ENCODE measurements at places on chromosomes 5 and 9.

DNA sequence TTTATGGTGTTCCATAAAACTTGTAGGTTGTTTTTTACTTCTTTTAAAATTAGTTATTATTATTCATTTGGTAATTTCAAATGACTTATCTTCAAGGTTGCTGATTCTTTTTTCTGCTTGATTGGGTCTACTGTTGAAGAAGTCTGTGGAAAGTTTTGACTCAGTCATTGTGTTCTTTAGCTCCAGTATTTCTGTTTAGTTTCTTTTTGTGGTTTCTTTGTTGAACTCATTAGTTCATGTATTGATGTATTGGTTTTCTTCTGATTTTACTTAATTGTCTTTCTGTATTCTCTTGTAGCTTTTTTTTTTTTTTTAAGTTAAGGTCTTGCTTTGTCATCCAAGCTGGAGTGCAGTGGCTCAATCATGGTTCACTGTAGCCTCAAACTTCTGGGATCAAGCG, 345.4 kb upstream of the MEF2C start:
- DNase-seq = no peak

DNA sequence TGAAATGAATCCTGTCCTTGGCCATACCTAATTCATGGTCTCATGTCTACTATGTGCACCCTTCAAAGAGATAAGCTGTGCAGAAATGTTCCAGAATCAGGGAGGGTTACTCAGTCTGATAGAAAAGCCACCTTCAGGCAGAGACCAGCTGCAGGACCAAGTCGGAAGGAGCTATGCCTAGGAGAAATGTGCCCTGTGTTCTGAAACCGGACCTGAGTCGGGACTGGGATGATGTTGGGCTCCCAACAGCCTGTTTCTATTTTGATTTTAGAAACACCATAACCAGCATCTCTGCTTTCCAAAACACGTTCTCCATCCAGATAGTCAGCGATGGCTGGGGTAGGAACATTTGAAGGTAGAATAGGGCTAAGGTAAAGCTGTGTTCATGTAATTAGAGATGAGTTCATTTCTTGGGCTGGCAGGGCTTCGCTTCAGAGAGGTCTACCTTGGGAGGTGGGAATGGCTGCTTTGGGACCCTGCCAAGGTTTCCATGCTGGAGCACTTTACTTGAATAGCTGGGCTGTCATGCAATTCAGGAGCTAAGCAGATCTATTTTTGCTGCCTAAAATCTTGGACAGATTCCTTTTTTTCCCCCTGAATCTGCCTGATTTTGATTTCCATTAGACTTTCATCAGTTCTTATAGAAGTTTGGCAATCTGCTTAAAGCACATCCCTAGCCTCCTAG, 2.8 kb downstream of the ADCY2 start:
- DNase-seq = no peak

GRCh38 chr5:124262470-124262869, 484.0 kb downstream of the ZNF608 start:
- DNase-seq = no peak

GRCh38 chr9:32010322-32010721, 374.1 kb upstream of the ACO1 start:
- DNase-seq = no peak

GRCh38 chr9:18487611-18488010, 13.7 kb downstream of the ADAMTSL1 start:
- DNase-seq = no peak

- DNase-seq = no peak
Observed at GRCh38 chr5:159917994-159918393, 1.7 kb downstream of the ADRA1B start.

DNA sequence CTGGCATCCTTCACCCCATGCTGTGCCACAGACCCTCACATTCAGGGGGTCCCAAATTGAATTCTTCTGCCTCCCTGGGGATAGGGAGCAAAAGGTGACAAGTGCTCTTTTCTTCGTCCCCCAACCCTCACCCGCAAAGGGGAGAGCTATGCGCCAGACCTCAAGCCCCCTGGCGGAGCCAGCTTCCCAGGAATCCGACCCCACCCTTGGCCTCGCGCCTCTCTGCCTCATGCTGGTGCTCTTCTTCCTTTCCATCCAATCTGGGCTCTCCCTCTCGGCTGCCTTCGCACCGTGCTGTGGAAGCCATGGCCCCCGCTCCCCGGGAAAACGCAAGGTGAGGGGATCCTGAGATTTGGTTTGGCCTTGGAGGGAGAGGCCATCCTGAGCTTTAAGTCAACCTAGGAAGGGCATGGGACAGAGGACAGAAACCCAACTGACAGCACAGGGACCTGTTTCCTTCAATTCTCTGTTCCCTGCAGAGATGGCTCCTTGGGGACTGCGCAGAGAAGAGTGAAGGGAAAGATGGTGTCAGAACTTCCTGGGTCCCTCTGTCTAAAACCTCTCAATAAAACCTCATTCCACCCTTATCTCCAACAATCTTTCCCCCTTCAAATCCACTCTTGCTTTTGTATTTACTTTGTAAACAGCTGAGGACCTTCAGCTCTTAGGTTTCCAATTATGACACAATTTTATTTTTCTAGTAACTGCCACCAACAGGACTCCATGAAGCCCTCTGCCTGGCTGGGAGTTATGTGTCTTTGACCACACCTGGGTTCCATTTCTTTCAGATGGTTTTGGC, 36.3 kb upstream of the CRB2 start:
- no peak for DNase-seq

DNA sequence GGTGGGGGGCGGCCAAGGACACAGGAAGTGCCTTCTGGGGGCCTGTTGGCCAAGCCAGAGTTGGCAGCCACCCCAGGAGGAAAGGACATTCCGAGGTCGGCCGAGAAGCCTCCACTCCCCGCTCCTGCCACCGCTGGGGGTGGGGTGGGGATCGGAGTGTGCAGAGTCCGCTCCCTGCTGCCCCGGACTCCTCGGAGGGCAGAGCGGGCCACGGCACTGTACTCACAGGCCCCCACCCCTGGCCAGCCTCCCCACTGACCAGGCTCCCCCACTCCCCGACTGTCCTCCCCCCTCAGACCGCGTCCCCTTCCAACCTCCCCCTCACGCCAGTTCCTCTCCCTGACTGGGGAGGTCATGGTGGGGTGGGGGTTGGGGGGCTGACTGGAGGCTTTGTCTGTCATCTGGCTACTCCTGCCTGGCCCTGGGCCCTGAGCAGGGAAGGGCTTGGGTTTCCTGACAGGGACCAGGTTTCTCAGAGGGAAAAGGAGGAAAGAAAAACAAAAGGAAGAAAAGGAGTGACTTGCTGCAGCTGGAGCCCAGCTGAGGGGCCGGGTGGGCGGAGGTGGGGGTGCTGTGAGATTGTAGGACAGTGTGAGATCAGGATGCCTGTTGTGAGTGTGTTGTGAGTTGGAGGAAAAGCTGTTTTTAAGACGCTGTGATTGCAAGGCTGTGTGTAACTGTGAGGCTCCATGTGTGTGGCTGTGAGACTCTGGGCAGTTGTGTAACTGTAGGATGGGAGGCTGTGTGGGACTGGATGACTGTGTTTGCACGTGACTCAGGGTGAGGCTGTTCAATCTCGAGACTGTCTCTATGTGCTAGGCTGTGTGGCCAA, 29.7 kb downstream of the CNTFR start:
- no peak for DNase-seq

DNA sequence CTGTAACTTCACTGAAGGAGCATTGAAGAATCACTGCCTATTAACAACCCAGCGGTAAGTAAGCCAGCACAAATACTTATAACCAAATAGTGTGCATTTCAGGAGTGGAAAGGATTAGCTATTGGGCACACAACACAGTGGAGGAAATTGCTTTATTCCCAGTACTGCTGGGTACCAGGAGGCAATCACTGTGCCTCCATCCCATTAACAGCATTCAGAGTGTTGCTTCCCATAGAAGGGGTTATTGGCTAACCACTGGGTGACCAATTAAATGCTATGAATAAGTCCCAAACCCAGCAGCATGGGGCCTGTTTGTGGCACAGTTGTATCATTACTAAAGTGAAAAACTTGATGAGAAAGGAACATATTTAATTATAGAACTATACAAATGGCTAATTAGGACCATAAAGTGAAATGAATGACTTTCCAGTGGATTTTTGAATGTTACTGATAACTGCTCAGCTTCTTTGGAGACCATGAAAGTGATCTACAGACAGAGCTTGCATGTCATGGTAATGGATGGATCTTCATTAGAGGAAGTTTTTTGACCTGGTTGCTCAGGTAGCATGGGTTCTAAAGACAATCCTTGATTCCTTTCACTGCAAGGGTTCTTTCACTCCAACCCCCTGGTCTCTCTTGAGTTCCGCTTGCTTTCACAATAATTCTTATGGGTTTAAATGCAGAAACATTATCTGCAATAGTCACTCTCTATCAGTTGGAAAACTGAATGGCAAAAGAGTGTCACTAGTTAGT, 413.3 kb upstream of the RORB start:
- DNase-seq = no peak

DNA sequence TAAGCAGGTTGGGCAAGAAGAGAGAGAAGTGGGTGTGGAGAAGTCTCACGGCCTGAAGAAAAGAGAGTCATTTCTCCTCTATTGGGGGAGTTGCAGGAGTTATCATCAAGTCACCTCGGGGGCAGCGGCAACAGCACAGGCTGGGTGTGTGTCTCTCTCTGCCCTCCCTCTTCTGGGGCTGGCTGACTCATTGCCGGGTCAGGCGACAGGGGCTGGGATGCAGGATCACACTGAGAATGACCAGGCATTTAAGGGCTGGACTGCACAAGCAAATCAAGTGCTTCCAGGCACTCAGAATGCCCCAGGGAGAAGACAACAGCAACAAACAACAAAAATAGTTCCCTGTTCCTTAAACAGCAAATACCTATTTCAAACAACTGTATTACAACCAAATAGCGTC, 6.3 kb upstream of the EQTN start:
- DNase-seq = no peak

DNA sequence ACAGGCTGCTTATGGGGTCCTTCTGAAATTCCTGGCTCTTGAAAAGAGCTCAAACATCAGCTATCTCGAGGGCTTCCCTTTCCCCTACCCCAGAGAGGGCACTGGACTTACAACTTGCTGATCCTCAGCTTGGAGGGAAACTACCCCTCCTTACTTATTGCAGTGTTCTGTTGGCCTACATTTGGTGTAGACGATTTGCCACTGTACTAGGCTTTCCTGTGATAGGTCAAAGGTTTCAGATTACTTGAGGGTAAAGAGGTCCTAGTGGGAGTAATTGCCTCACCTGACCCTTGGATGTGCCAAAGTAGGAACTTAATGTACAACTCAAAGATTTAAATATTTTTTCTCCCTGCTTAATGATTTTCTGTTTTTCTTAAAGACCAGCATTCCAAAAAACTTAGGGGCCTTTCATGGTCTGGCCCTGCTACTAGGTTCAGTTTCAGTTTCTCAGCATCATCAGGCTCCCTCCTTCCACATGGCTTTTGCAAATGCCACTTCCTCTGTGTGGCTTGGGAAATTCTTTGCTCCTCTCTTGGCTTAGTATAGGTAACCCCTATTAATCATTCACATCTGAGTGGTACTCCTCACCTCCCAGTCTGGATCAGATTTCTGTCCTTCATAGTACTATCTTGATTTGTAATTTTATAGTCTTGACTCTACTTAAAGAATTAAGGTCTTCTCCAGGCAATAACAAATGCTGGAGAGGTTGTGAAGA, 32.4 kb downstream of the CYSTM1 start:
- no peak for DNase-seq

DNA sequence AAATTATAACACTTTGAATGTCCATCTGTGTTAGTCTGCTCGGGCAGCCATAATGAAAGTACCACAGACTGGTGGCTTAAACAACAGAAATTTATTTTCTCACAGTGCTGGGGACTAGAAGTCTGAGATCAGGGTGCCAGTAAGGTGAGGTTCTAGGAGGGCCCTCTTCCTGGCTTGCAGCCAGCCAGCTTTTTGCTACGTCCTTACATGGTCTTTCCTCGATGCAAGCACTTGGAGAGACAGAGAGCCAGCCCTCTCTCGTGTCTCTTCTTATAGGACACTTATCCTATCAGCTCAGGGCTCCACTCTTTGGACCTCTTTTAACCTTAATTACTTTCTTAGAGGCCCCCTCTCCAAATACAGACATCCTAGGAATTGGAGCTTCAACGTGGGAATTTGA, 351.8 kb downstream of the SPOCK1 start:
- DNase-seq = no peak

DNA sequence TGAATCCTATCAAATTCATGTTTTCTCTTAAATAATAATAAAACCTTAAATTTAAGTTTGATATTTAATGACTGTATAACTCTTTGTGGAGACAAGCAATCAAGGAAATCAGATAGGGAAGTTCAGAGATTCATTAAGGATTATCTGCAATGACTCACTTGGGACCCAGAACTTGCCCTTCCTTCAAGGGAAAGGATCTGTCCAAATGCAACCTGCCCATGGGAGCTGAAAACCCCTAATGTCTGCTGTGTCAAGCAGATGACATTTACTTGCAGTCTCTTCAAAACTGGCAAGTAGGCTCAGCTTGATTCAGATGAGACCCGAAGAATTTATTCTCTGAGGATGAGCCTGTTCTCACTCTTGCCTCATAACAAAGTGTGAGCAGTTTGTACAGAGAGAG, 1577.6 kb downstream of the EFNA5 start:
- DNase-seq = no peak

- no peak for DNase-seq
Observed at GRCh38 chr9:105173306-105173705, 71.1 kb upstream of the SLC44A1 start.

DNA sequence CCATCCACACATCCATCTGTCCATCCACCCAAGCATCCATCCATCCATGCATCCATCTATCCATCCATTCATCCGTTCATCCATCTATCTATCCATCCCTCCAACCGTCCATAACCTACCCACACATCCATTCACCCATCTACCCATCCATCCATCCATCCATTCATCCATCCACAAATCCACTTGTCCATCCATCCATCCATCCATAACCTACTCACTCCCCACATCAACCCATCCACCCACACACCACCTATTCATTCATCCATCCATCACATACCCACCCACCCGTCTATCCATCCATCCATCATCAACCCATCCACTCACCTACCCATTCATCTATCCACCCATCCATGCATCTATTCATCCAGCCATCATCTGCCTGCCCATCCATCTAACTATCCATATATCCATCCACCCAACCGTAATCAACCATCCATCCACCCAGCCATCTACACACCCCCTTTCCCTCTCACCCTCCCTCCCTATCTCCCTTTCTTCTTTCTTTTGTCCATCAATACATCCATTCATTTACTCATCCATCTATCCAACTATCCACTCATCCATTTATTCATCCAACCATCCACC, 43.6 kb upstream of the CLPTM1L start:
- DNase-seq = no peak

- no peak for DNase-seq
Observed at GRCh38 chr9:108579757-108580439, 275.9 kb downstream of the ACTL7B start.

GRCh38 chr5:85484982-85485574, 1100.4 kb upstream of the EDIL3 start:
- DNase-seq = no peak

DNA sequence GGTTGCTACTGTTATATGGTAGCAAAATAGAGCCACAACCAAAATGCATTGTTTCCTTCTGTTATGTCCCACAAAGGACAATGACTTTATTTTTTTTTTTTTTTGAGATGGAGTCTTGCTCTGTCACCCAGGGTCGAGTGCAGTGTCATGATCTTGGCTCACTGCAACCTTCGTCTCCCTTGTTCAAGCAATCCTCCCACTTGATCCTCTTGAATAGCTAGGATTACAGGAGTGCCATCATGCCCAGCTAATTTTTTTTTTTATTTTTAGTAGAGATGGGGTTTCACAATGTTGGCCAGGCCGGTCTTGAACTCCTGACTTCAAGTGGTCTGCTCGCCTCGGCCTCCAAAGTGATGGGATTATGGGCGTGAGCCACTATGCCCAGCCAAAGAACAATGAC, 527.7 kb upstream of the SGCD start:
- no peak for DNase-seq
